ENCODE measurements at places on chromosomes 1 and 21.
A peak's percentile ranks its signal among the peaks of the same experiment; 100 is the strongest.

- DNase-seq = no peak
Measured at GRCh38 chr1:21573971-21574465, 64.8 kb downstream of the ALPL start.

- DNase-seq = no peak
Measured at GRCh38 chr1:15339570-15339969, 70.1 kb upstream of the EFHD2 start.

- DNase-seq = no peak
Measured at GRCh38 chr1:147214842-147215539, 10.1 kb downstream of the FMO5 start.

DNA sequence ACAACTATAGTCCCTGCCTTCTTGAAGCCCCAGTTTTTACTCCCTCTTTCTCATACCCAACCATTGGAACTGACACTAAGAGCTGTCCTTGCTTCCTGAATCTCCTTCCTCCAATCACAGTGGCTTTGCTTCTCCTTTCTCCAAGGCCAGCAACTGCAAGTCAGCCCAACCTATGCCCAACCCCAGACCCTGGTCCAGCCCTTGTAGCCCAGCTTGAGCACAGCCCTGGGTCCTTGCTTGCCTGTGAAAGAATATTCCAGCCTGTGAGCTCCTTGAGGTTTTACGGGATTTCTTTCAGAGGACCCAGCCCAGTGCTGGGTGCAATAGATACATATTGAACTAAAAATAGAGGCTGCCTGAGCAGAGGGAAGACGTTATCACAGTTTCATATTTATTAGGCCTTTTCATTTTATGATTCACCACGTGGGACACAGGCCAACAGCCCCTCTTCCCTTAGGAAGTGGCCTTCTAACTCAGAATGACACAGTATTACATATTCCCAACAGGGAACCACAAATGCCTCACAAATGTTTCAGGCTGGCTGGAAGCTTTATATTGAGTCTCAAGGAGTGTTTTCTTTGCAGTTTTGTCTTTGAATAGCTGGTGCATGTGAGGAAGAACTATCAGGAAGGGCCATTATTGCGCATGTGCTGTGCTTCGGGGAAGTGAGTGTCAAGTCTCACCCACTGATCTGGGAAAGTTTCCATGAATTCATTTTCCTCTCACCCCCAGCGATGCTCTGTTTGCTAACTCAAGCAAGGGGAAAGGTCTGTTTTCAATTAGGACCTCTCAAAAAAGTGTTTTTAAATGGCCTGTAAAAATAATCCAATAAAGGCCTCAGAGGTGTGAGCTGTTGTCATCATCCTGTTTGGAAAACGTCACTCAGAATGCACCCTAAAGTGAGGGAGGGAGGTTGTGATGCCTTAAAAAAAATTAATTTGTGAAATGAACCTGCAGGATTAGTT is 92.3 kb upstream of the NFIA start:
- DNase-seq = no peak

DNA sequence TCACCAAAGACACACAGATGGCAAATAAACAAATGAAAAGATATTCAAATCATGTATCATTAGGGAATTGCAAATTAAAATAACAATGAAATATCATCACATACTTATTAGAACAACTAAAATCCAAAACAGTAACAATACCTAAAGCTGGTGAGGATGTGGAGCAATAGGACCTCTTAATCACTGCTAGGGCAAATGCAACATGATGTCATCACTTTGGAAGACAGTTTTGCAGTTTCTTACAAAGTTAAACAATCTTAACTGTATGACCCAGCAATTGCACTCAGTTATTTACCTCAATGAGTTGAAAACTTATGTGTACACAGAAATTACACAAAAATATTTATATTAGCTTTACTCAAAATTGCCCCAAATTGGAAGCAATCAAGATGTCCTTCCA is 47.3 kb downstream of the SELENOF start:
- no peak for DNase-seq

- DNase-seq = no peak
Measured at GRCh38 chr1:37258068-37258467, 216.3 kb upstream of the ZC3H12A start.

DNA sequence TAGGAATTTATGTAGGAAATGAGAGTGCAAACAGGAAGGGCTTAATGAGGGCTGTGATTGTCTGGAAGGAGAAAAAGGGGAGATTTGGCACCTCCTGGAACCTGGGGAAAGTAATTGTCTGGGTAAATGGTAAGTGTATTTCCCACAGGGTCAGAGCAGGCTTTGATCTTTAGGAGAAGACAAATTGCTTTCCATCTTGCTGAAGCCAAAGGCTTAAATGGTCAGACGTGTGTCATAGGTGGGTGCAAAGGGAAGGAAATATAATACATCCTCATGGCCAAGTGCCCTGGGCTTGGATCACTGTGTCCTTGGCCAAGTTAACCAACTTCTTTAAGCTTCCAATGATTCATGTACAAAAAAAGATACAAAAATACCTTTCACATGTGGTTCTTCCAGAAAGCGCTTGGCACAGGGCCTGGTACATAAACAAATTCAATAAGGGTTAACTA is 1.3 kb upstream of the DUSP23 start:
- no peak for DNase-seq

DNA sequence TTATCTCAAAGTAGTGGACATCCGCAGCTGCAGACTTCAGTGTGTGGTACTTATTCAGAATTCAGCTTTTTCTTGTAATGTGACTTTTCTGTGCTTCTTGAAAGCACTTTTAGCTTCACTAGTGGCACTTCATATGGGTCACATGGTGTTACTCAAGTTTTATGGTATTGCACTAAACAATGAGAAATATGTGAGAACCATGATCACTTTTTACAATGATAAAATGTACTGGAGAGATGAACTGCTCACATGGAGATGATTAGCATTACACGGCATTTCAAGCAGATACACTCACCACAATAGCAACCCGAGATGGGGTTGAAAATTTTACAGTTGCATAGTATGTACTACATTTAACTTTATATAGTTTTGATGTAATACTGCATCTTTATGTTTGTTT is 40.1 kb upstream of the GPR52 start:
- no peak for DNase-seq

GRCh38 chr1:199356561-199356960 is 670.9 kb upstream of the NR5A2 start:
- no peak for DNase-seq

- no peak for DNase-seq
Measured at GRCh38 chr21:28540514-28540913, 452.2 kb downstream of the LTN1 start.

GRCh38 chr1:58754683-58755467 is 29.0 kb downstream of the JUN start:
- DNase-seq = peak; percentile 82

GRCh38 chr1:96837781-96838216 is 116.2 kb downstream of the PTBP2 start:
- DNase-seq = no peak

Data from GF-D8 (cell line).